Esophagus squamous epithelium (tissue), 5 donors: ENCODE measurements at places on chromosomes 12 and 14.

DNA sequence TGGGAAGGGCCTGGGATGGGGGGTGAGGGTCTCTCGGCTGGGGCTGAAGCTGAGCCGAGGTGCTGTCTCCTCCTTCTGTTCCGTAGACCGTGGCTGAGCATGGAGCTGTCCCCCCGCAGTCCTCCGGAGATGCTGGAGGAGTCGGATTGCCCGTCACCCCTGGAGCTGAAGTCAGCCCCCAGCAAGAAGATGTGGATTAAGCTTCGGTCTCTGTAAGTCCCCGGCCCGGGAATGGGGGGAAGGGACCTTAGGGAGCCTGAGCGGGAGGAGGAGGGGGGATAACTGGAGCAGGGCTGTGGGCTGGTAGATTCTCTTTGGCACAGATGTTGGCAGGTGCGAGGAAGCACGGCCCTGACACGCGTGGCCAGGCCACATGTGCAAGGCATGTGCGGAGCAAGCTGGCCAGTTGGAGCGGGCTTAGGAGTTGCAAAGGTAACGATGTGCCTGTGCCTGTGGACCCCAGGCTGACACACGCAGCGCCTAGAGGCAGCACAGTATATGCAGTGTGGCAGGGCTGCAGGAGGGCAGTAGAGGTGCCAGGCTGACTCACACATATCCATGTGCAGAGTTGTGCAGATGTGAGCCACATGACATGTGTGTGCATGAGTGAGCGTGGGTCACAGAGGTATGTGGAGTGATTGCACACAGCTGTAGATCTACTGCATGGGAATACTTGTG is 512 bp downstream of the PDE1B start:
- DNase-seq, result no peak

DNA sequence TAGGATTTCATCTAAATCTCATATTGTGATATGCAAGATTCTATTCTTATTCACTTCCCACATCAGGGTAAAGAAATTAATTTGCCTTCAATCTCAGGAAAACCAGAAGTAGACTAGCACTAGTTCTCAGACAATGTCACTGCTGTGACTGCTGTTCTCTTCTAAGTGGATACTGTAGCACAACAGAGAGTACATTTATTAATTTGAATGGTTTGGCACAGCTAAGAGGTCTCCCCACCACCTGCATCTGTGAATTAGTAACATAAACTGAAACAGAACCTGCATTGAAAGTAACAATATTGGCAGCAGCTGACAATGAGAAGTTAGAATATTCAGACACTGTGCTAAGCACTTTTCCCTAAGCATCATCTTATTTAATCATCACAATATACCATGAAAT is 253.1 kb downstream of the PDZRN4 start:
- no peak for DNase-seq

- DNase-seq, result no peak
Observed at GRCh38 chr14:58297412-58297761, 968 bp upstream of the ARID4A start.

- no peak for DNase-seq
Observed at GRCh38 chr14:61417141-61417540, 95.8 kb downstream of the PRKCH start.

DNA sequence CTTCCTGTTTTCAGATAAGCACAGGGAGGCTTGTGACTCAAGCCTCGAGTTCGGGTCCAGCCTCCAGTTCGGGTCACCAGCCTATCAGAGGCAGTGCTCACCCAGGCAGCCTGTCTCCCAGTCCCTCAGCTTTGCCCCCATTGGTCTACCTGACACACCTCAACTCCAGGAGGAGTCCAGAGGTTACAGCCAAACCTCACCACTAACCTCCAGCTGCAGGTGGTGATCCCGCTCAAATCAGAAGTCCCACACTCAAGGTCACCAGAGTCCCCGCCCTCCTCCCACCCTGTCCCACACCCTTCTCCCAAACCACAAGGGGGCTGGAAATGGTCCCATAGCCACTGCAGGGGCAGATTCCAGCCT is 42.1 kb downstream of the KDM2B start:
- DNase-seq, result no peak
